NCI-H1417 (cell line): ENCODE measurements at places on chromosomes 1 and 21.

GRCh38 chr1:1290238-1290731 lies 10.0 kb downstream of the SCNN1D start:
- peak; percentile 20 for DNase-seq

DNA sequence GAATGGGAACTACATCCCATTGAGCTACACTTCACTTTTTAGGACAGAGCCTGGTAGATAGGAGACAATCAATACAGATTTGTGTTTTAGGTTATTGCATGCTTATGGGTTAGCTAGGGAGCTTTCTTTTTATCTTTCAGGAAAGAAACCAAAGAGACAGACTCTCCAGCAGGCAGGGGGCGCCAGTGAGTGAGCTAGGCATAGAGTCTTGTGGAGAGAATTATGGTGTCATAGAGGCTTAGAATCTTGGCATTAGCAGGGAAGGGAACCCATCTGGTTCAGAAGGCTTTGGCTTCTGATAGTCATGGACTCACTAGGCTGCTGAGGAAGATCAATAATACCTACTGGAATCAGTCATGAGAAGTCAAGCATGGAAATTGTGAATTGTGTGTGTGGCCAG lies at the start of gene SMCP:
TSS of gene SMCP (plus strand) at position 281 of the 400 bp plus-strand sequence. CDS start 6,101 bp downstream, outside the sequence.
- no peak for DNase-seq

- no peak for DNase-seq
Measured at GRCh38 chr1:51255331-51255730, 19.3 kb downstream of the RNF11 start.

GRCh38 chr1:3471356-3472087 lies 17.1 kb downstream of the ARHGEF16 start:
- DNase-seq: peak; percentile 50

- DNase-seq: no peak
Measured at GRCh38 chr1:36753451-36753850, 270.7 kb upstream of the CSF3R start.
